Activated CD4-positive, alpha-beta T cell treated with anti-CD3 and anti-CD28 coated beads, Interleukin-2, amount 50 U/mL, for 1 hour (primary cell): ENCODE measurements at places on chromosomes 1 and 21.

- DNase-seq: no peak
These were observed 161.2 kb upstream of the NFIA start for GRCh38 chr1:60921175-60921574.

GRCh38 chr1:235939480-235939775 is 72.7 kb upstream of the LYST start:
- DNase-seq: no peak

- DNase-seq: no peak
These were observed 38.3 kb downstream of the ECE1 start for GRCh38 chr1:21251773-21252471.

- DNase-seq: no peak
These were observed 28.5 kb upstream of the ARHGAP29 start for GRCh38 chr1:94265906-94266305.

DNA sequence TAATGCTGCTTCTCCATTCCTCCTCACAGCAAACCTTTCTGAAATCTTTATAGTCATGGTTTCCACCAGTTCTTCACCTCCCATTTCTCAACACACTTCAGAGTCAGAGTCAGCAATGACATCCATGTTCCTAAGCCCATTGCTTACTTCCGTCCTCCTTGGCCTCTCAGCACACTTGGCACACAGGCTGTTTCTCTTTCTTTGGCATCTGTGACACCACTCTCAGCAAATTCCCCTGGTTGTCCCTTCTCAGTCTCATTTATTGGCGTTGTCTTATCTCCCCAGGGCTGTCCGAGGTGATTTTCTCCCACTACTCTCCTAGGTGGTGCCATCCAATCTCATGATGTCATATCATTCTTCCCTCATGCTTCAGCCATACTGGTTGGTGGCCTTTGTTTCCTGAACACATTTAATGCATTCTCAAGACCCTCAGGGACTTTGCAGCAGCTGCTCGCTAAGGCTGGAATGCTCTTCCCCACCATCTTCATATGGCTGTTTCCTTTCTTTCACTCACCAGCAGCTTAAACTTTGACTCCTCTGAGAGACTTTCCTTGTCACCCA is 3.3 kb upstream of the LGALS8 start:
- no peak for DNase-seq

DNA sequence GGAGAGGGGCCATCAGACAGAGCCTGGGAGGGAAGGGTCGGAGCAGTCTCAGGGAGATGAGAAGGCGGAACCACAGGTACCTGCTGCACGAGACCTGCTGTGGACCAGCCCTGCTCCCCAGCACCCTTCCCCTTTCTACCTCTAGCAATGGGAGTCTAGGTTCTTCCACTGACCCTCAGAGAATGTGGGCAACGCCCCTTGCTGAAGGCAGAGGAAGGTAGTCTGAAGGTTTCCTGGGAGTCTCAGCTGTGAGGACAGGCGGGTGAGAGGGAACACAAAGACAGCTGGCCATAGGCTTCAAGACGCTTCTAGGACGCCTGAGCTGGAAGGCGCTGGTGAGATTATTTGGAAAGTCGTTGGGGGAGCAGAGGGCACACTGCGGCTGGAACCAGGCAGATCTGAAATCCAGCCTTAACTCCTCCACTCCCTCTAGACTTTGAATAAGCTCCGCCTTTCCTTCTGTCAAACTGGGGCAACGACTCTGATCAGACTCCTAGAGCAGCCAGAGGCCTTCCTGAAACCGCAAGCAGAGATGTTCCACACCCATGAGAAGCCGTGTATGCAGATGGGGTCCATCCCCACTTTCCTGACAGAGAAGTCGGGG is 18.1 kb downstream of the SLC45A3 start:
- no peak for DNase-seq

GRCh38 chr1:31591425-31592093 is 15.2 kb downstream of the TINAGL1 start:
- no peak for DNase-seq

- DNase-seq: no peak
These were observed 7.6 kb downstream of the EDN2 start for GRCh38 chr1:41476807-41477361.

GRCh38 chr1:211829343-211830054 is 1.1 kb downstream of the LPGAT1 start:
- DNase-seq: no peak

- DNase-seq: no peak
These were observed 9.3 kb downstream of the C1QB start for GRCh38 chr1:22662318-22662717.

DNA sequence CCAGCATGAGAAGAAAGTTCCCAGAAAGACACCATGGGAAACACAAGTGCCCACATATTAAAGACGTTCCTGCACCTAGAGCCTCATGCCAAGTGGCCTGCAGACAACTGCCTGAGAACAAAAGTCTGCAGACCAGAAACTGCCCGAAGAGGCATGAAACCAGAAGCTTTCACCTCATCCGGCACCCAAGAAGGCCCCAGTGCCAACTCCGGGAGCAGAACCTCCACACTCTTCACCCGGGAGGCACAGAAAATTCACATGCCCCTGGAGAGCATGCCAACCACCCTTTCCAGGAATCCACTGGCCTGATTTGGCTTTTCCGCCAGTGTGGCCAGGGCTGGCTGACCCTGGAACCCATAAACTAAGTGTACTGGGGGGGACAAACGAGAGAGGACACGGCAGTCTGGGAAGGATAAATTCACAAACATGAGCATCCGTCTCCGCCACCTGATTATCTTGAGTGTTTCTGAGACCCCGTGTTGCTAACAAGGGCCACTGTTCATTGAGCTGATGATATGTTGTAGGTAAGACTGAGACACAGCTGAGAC is 6.8 kb downstream of the TFF2 start:
- no peak for DNase-seq

GRCh38 chr1:28326515-28326914 is 2.3 kb upstream of the MED18 start:
- DNase-seq: no peak

DNA sequence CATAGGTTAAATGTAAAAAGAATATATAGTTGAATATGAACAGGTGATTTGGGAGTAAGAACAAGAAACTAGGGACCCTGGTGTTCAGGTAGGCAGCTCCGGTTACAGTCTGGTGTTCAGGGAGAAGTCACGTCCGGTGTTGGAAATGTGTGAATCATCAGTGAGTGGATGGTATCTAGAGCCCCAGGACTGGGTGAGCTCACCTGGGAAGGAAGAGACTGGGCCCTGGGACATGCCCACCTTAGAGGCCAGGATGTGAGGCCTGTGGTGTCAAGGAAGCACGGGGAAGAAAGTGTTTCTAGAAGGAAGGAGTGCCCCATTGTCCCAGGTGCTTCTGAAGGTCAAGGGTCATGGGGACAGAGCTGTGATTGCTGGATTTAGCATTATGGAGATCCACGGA is 1.5 kb upstream of the GJB3 start:
- no peak for DNase-seq

- DNase-seq: no peak
These were observed 86.7 kb upstream of the POU3F1 start for GRCh38 chr1:38133304-38133703.

DNA sequence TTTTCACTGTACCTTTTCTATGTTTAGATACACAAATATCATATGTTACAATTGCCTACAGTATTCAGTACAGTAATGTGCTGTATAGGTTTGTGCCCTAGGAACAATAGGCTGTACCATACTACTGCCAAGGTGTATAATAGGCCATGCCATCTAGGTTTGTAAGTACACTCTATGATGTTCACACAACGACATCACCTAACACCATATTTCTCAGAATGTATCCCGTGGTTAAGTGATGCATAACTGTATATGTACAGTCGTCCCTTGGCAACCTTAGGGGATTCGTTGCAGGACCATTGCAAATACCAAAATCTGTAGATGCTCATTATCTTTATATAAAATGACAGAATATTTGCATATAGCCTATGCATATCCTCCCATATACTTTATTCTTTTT is 5.8 kb upstream of the SSR2 start:
- no peak for DNase-seq

DNA sequence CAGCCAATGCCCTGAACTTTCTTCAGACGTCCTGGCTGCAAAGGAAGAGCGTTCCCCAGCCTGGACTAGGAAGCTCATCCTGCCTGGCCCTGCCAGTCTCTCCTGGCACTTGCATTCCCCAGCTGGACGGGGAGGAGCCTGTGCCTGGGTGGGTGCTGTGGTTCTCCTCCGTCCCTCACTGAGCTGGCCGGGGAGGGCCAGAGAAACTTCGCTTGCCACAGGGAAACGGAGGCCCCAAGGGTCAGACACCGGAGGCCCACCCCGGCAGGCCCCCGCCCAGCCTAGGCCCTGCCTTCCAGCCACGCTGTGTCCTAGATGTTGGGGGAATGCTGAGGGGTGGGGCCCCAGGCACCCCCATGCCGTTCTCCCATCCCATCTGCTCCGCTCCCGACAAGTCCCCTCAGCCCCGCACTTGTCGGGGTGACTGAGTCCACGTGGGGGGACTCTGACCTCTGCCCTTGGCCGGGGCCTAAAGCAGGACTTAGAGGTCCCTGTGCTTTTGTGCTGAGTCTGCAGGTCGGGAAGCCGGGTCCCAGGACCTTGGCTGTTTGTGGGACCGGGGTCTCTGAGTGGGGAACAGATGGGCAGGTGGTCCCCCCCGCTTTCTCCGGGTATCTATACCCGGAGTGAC is 4.8 kb downstream of the FTCD start:
- no peak for DNase-seq

DNA sequence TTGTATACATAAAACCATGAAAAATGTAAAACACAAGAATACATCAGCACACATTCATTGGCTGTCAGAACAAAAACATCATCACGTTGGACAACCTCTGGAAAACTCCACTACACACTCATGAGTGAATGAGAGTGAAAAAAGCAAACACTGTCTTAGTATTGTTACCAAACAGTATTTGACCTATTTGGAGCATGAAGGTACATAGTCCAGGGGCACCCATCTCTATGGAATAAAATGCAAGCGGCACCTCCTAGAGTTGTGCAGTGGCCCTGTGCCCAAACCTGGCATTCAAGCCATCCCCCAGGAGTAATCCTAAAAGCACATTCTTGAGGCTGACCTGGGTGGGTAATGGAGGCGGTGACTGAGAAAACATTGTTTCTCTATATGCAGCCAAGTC is 67.0 kb upstream of the SOD1 start:
- DNase-seq: no peak

GRCh38 chr21:42649122-42650032 is 4.0 kb upstream of the PDE9A start:
- no peak for DNase-seq

DNA sequence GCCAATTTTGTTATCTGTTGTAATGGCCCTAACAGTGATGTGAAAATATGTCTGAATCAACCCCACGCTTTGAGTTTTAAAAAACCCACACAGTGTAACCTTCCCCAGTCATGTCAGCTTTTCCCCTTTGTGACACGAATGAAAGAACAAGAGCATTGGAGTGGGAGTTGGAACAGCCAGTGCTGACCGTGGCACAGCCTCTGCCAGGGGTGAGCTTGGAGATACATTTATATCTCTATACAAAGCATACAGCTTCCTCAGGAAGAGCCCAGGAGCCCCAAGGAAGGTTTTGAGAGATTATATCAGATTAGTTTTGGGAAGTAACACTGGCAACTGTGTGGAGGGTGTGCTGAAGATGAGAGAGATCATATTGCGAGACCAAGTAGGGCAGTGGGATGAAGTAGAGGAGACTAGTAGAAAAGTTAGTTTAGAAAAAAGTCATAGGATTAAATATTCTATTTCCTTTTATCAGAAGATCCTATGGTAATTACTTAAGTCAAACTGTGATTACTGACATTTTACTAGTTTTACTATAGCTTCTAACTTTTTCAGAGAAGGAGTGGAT is 15.9 kb downstream of the LRRC8B start:
- no peak for DNase-seq

- DNase-seq: no peak
These were observed 141.9 kb downstream of the SDCCAG8 start for GRCh38 chr1:243397613-243398321.

DNA sequence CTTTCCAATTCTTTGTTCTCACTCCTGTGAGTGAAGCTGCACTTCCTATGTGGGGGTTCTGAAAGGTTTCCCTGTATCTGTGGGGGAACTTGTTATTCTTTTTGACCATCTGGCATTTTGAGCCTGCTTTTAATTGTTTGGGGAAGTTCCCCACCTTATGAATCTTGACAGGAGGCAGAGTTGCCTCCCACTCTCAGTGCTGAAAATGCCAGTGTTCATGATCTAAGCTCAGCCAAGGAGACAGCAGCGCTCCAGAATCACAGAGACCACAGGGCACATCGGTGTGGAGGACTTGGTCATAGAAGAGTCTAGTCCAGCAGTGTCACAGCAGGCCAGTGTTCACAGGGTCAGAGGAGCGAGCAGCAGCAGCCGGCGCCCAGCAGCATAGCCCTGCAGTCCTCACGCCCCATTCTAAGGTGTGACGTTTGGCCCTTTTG is 63.8 kb upstream of the PRDX6 start:
- DNase-seq: no peak

GRCh38 chr1:60152891-60153290 is 79.3 kb upstream of the C1orf87 start:
- DNase-seq: no peak

GRCh38 chr1:10857687-10858086 is 61.2 kb upstream of the CASZ1 start:
- DNase-seq: no peak

DNA sequence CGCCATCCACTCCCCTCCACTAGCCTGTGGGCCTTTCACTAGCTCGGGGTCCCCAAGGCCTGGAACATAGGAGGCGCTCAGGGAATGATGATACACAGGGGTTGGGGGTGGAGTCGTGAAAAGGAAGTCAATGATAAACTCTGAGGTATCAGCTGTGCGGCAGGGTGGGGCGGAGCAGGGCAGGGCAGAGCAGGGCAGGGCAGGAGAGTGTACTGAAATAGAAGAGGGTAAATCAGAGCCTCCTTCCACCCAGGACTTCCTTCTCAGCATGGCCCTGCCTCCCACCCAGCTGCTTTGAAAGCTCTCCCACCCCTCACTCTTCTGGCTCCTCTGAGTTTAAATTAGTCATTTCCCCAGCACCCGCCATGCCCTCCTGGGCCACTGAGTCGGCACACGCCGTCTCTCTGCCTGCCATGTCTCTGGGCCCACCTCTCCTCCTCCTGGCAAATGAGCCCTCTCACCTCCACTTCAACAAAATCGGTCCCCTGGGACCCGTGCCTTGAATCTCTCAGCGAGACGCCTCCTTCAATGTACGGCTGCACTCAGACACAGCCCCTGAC is 16.9 kb downstream of the CAPZB start:
- peak; percentile 70 for DNase-seq

DNA sequence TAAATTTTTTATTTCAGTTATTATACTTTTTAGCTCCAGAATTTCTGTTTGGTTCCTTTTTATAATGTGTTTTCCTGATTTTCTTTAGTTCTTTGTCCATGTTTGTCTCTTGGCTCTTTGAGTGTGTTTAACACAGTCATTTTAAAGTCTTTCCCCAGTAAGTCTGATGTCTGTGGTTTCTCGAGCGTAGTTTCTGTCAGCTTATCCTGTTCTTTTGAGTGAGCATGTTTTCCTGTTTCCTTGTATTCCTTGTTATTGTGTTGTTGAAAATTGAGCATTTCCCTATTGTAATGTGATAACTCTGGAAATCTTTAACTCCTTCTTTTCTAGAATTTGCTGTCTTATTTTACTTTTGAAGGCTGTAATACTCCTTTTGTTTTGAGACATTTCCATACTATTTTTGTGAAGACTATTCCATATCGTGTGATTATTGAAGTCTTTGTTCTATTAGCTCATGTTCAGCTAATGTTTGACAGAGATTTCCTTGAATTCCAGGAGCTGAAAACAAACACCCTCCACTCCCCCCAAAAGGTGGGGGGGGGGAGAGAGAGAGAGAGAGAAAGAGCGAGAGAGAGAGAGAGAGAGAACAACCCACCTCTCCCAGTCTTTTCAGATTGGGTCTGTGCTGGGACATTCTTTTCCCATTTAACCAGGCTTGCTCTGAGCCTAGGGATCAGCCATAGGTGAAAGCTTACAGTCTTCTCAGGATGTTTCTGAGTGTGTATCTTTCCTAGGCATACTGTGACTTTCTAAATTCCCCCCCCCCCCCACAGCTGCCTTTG is 38.3 kb downstream of the SDCCAG8 start:
- no peak for DNase-seq
